Thoracic aorta (tissue), 2 donors: ENCODE measurements at places on chromosomes 16 and 17. TPM values are rescaled to one million over a fixed set of nuclear protein-coding genes. Genes with fewer than 3 reads are reported as not detected.
A peak's percentile ranks its signal among the peaks of the same experiment; 100 is the strongest.

Gene SMTNL2
- 2.8 TPM for total RNA-seq

Gene HES7
- not detected for total RNA-seq

Gene KRTAP4-2
- total RNA-seq = not detected

Gene CD300C
- total RNA-seq = 4.3 TPM

Gene SBK1
- 0.92 TPM for total RNA-seq

Gene KCTD2
- 22.7 TPM for total RNA-seq

Gene CCL2
- total RNA-seq = 324 TPM

Gene TEKT1
- total RNA-seq = not detected

- no peak for DNase-seq
Observed at GRCh38 chr17:338442-339192, 14.0 kb downstream of the RPH3AL start.

DNA sequence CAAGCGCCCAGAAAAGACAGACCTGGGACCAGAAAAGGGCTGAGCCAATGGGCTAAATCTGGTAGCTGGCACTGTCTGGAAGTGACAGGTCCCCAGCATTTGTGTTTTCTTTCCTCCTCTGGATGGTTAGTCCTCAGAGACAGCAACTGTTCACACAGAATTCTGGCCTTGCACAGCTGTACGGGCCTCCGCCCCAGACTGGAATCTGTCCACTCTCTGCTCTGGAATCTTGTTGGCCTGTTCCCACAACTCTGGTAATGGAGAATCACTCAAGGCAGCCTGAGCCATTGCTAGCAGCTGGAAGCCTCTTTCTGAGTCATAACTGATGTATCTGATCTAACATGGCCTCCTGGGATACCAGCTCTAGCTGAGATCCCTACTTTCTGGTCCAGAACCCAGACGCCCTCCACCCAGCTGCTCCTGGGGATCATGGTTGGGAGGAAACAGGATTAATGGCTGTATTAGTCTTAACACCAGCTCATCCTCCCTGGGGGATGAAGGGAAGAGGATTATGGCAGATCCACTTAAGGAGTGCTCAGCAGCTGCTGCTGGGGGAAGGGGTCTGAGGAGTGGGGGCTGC, 9.1 kb downstream of the ZNF668 start:
- DNase-seq = no peak

- no peak for DNase-seq
Observed at GRCh38 chr16:16048904-16049582, 99.6 kb downstream of the ABCC1 start.

- DNase-seq = no peak
Observed at GRCh38 chr16:10616756-10617640, 36.6 kb upstream of the EMP2 start.

GRCh38 chr17:70370816-70371215, 201.5 kb downstream of the KCNJ2 start:
- DNase-seq = no peak

GRCh38 chr16:66229651-66230050, 136.8 kb upstream of the CDH5 start:
- DNase-seq = no peak

- DNase-seq = no peak
Observed at GRCh38 chr17:22270381-22270780, 578.1 kb downstream of the KCNJ18 start.

- no peak for DNase-seq
Observed at GRCh38 chr17:17004251-17004996, 32.5 kb upstream of the TNFRSF13B start.

DNA sequence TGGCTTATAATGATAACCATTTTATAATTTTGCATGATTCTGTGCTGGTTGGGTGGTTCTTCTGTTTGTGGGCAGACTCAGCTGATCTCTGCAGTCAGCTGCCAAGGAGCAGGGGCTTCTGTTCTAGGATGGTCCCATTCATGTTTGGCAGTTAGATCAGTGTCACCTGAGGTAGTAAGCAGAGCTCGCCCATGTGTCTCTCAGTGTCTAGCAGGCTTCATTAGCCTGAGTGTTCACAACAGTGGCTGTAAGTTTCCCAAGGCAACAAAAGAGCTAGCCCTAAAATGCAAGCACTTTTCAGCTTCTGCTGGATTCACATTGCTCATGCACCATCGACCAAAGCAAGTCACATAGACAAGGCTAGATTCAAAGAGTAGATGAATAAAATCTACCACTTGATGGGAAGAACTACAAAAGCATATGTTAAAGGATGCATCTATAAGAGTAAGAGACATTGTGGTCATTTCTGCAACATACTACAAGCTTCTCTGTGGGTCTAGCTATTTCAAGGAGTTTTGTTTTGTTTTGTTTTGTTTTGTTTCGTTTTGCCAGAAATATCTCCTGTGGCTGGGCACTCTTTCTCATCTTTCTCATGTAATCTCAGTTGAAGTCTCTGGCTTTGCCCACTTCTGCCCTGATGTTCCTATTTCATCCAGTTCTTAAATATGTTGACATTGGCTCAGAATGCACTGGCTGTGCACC, 180.8 kb downstream of the HS3ST4 start:
- no peak for DNase-seq

DNA sequence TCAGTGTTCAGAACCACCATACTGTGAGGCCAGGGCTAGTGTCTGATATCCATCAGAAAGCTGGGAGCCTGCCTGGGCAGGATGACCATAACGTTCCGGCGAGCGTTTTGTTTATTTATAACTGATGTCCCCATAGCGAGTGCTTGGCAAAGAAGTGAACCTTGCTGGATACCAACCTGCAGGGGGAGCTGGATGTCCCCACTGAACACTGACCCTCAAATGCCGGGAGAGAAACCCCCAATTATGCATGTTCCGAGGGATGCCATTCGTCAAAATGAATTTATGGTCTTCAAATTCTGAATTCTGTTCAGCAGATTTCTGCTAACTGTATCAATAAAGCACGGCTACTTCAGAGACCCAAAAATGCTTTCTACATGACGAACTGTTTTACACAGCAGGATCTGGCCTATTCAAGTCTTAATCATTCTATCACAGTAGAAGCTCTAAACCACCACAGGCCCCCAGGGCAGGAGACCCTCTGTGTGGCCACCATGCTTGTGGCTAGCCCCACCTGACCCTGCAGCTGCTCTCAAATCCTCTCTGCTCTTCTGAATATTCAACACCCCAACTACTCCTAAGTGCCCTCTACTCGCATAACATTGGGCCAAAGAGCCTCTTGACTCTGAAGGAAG, 15.2 kb downstream of the MED24 start:
- peak; percentile 55 for DNase-seq

- DNase-seq = no peak
Observed at GRCh38 chr17:36198831-36199465, 2.4 kb upstream of the CCL3L1 start.

GRCh38 chr17:81382851-81383250, 12.4 kb upstream of the BAHCC1 start:
- DNase-seq = no peak

DNA sequence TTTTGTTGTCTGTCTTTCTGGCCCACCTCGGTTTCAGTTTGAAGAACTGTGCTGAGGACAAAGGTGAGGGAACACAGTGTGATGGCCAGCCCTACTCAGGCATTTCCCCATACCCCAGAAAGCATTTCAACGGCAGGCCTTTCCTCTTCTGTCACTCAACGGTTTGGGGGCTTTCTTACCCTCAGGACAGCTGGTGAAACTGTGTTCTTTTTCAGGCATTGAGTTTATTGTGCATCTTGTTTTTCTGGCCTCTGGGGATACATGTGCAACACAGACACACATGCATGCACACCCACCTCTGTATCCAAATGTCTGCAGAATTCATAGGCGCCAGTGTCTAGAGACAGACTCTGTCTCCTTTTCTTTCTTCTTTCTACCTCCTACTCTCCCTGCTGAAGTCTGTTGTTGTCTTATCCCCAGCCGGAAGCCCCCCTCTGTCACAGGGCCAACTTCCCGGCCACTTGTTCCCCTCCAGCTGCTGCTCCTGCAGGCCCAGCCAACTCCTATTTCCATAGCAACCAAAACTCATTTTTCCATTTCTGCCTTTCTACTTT, 17.0 kb downstream of the CHD9 start:
- DNase-seq = no peak

DNA sequence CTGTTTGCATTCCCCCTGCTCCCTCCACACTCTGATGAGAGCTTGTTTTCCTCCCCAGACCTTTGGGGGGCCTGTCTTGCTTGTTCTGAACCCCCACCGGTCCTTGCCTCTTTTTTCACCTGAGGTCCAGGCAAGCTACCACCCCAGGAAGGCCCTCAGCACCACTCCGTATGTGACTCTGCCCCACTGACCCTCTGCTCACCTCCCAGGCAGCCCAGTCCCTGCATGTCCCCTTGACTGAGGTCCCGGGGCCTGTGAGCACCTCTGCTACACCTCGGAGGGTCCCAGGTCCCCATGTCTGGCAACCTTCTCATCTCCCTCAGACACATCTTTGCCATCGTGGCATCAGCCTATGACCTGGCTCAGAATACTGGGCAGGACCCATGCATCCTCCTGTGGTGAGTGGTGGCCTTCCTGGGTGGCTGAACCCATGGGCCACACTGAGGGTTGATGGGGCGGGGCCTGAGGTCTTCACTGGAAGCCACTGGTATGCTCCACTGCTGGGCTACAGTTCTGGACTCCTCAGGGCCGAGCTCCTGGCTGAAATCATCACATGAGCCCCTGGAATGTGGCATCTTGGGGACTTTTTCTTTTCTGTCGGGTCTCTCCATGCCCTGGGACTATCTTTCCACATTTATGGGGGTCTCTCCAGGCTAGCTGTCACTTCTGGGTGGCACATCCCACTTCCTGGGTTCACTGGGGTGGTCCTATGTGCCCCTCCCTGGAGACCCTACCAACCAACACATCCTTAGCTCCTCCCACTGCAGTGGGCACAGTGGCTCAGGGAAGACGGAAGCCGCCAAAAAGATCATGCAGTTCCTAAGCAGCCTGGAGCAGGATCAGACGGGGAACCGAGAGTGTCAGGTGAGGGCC, 3.5 kb downstream of the MYO15B start:
- no peak for DNase-seq

GRCh38 chr16:30096862-30097563, 1.0 kb upstream of the YPEL3 start:
- no peak for DNase-seq

DNA sequence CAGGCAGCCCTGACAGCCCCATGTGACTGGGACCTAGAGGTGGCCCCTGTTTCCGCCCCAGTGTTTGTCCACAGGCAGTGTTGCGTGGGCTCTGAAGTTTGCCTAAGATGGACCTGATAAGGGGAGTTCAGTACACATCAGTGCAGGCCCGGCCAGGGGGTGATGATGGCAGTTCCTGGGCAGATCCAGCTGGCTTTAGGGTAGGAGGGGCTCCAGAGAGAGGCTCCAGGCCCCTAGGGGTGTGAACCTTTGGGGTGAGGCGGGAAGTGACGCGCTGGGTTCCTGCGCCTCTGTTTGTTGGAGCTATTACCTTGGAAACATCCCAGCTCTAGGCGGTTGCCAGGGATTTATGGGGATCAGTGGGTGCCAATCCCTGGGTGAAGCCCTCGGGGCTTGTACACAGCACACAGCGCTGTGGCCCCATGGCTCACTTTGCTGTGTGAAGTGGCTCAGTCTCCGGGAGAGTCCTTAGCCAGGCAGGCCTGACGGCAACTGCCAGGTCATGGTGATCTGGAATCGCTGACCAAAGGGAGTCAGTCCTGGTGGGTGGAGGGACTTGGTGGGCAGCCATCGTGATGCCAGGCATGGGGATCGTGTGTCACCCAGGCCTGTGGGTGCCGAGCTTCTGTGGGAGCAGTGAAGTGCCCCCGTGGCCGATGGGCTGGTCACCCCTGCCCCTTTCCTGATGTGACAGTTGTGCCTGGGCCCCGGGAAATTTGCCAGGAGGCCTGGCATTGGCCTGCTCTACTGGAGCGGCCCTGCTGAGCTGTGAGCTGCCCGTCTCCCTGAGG, 146.1 kb downstream of the SEC14L1 start:
- no peak for DNase-seq

- DNase-seq = no peak
Observed at GRCh38 chr16:80604600-80605355, 64.0 kb downstream of the DYNLRB2 start.

DNA sequence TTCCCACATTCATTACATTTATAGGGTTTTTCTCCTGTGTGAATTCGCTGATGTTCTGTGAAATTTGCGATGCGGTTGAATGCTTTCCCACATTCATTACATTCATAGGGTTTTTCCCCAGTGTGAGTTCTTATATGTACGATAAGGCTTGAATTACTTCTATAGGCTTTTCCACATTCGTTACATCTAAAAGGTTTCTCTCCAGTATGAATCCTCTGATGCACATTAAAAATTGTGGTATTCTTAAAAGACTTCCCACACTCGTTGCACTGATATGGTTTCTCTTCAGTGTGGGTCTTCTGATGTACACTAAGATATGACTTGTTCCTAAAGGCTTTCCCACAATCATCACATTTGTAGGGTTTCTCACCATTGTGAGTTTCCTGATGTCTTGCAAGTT, 30.4 kb downstream of the ZNF624 start:
- no peak for DNase-seq

DNA sequence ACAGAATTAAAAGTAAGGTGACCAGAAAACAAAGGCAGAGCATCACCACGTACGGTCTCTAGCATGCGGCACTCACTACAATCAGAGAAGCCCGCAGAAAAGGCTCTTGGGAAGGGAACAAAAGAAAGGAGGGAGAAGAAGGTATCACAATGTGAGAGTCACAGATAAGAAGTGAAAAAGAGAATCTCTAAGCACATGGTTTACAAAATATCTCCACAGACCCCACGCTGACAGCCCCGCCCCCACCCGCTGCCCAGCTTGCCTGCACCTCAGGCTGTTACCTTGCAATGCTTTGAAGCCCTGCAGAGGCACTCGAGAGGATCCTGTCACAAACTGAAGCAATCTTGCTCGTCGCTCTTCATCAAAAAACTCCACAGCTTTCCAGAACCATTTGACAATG, 40.5 kb downstream of the CEP95 start:
- no peak for DNase-seq

- DNase-seq = no peak
Observed at GRCh38 chr16:66790130-66790733, 11.2 kb downstream of the TERB1 start.

GRCh38 chr17:77124192-77124889, 16.4 kb upstream of the SEC14L1 start:
- DNase-seq = no peak

- DNase-seq = no peak
Observed at GRCh38 chr17:1039511-1040215, 42.7 kb downstream of the TIMM22 start.

DNA sequence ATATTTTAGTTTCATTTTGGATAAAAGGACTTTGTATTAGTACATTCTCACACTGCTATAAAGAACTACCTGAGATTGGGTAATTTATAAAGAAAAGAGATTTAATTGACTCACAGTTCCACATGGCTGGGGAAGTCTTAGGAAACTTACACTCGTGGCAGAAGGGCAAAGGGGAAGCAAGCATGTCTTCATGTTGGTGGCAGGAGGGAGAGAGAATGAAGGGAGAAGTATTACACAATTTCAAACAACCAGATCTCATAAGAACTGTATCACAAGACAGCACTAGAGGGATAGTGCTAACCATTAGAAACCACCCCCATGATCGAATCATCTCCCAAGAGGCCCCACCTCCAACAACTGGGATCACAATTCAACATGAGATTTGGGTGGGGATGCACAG, 142.9 kb downstream of the USP31 start:
- DNase-seq = no peak

DNA sequence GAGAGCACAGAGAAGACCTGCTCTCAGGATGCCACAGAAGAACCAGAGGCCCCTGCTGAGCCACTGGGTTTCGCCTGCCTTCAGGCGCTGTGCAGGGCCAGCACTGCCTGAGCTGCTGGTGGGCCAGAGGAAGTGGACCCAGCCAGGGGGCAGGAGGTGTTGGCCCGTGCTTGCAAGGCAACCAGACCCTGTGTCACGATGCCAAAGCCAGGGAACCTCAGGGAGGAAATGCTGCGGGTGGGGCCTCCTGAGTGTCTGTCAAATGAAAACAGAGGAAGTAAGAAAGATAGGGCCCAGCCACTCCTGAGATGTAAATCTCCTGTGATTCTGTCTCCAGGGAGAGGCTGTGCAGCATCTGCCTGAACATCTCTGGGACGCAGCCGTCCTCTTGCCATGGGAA, 58.1 kb upstream of the ADORA2B start:
- no peak for DNase-seq
